ENCODE measurements at places on chromosomes 1 and 21. TPM values are rescaled to one million over a fixed set of nuclear protein-coding genes. Genes with fewer than 3 reads are reported as not detected.

The POTED gene
- polyA plus RNA-seq: not detected

The PCBP3 gene
- polyA plus RNA-seq: 0.36 TPM

The CD1E gene
- polyA plus RNA-seq: not detected

The G0S2 gene
- 0.58 TPM for polyA plus RNA-seq

The HSD3B1 gene
- polyA plus RNA-seq: not detected

- DNase-seq: no peak
These were observed 78.9 kb downstream of the OBSCN start for GRCh38 chr1:228286505-228287417.

GRCh38 chr21:27704567-27705166 is 737.8 kb upstream of the ADAMTS5 start:
- DNase-seq: no peak

DNA sequence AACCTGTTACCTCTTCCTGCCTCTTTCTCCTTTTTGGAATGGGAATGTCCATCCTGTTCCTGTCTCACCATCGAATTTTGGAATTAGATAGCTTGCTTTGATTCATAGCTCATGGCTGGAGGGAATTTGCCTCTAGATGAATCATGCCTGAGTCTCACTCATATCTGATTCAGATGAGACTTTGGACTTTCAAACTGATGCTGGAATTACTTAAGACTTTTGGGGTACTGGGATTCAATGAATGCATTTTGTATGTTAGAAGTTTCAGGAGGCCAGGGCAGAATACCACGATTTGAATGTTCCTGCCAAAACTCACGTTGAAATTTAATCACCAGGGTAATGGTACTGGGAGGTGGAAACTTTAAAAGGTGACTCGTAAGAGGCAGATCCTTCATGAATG is 132.4 kb downstream of the DSCAM start:
- no peak for DNase-seq

GRCh38 chr1:185790194-185790735 is 56.1 kb downstream of the HMCN1 start:
- no peak for DNase-seq

GRCh38 chr1:221998186-221998612 is 256.3 kb upstream of the DUSP10 start:
- no peak for DNase-seq

DNA sequence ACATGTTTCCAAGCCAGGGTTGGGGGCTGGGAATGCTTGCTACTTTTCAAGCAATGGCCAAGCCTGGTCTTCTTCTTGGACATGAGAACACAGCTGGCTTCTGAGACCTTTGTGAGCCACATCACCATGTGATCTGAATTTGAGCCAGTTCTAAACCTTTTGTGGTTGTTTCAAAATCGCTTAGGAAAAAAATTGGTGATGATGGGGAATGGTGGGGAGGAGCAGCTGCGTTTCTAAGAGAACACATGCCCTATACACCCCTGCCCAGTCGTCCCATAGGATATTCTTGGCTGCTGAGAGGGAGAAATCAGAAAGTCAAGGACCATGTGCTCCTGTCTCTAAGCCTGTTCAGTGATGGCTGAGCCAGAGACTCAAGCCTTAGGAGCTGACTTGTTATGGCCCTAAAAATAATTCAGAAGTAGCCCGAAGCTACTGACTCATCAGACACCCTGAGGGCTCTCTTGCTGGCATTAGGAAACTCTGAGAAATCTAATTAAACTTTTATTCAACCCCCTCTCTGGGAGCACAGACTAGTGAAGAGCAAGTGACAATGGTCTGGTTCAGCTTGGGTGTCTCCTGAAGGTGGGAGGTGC is 30.5 kb downstream of the CCDC185 start:
- DNase-seq: no peak

GRCh38 chr1:225767634-225768540 is 9.7 kb upstream of the SRP9 start:
- DNase-seq: no peak

DNA sequence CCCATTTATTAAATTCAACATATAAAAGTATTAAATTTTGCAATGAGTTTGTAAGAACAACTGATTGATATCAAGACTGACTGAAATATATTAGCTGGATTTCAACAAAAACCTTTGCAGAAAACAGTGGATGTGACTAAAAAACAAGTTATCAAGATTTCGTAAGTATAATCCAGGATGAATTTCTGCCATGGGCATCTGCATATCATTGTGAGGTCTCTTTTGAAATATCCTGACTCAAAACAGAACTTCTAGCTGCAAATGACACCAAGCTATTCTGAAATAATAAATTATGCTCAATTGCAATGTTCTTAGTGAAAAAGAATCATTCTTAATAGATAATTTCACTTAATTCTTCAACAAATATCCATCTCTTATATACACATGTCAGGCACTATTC is 52.6 kb downstream of the CD34 start:
- DNase-seq: no peak

GRCh38 chr1:156717351-156717750 is 10.9 kb upstream of the METTL25B start:
- no peak for DNase-seq

DNA sequence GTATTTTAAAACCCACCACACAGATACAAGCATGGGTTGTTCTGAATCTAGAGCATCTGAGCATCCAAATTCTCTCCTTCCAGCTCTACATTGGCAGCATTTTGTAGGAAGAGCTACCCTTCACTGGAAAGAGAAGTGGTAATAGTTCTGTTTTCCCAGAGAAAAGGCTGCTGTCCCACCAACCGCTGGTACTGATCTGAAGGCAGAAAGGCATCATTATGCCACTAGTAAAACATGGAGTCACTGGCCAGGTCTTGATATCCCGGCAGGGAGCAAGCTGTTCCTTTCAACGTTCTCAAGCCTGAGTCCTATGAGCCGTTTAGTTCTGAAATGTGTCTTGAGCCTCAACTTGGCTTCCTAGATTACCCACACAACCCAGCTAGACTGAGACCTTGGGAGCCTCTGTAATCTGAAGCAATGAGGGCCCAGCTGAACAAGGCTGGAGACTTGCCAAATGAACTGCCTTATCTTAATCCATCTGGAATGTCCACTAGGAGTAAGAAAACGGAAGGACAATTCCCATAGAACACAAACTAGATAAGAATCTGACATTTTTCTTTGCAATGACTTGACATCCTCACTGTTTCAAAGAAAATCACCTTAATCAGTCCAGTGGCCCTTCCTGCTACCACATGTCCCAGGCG is 116.8 kb downstream of the KCNH1 start:
- DNase-seq: no peak

Measured in CD4-positive, alpha-beta memory T cell (primary cell).